ENCODE measurements at places on chromosomes 2 and 18. TPM values are rescaled to one million over a fixed set of nuclear protein-coding genes. Genes with fewer than 3 reads are reported as not detected.

DNA sequence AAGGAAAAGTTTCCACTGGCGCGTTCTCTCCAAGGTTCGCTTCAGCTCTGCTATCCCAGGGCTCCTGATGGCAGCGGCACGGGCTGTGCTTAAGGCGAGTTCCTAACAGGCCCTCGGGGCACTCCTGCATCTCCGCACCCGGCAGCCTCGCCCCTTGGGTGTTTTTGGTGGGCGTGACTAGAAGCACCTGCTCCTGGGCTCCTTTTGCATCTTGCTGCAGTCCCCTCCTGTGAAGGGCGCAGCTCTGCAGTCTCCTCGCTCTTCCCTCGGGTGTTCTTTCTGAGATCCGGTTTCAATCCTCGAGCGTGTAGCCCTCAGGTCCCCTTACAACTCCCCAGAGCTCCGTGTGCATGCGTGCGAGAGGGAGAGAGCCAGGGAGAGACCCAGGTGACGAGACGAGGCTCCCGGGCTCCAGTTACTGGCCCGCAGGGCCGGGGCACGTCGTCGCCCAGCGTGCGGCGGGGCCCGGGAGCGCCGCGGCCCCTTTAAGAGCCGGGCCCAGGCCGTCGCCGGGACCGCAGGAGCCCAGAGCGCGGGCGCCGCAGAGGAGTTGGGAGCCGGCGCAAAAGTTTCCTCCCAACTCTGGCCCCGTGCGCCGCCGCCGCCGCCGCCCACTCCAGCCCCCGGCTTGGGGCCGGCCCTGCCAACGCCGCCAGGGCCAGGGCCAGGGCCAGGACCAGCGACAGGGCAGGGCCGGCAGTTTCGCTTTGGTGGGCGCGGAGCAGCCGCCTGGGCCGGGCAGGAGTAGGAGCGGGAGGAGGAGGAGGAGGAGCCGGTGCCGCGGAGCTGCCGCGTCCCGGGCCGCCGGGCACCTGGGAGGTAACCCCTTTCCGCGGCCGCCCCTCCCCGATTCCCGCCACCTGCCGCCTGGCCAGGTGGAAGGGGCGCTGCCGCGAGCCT, at the start of gene PARD3B:
Gene PARD3B, plus strand, starts transcription at position 515 of the 900 bp plus-strand sequence. CDS start 525 bp downstream, outside the sequence.
- DNase-seq = no peak

- no peak for DNase-seq
These were observed 56.2 kb upstream of the ATP8B1 start for GRCh38 chr18:57859314-57859713.

- DNase-seq = no peak
These were observed 230.2 kb downstream of the ATAD2B start for GRCh38 chr2:23696752-23697045.

The GMPPA gene
- 46.7 TPM for total RNA-seq

The IL1R2 gene
- 4.1 TPM for total RNA-seq

GRCh38 chr2:203893401-203893800, 25.8 kb downstream of the CTLA4 start:
- no peak for DNase-seq

The ZDBF2 gene
- 5.2 TPM for total RNA-seq

The SLC14A1 gene
- 0.24 TPM for total RNA-seq

DNA sequence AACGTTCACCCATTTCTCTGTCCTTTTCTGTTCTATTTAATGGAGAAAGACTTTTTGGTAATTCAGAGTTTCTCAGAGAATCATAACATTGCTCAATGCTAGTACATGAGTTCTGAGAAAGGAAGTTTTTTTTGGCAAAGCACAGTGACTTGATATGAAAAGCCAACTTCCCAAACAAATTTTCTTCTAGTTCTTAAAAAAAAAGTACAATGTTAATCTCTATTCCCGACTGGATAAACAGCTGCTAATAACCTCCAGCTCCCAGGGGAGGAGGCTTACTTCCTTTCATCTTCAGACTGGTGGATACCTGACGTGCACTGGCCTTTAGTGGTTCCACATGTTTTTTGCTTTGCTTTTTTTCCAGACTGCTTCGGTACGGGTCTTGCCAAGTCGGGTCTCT, 284.6 kb upstream of the CCDC68 start:
- no peak for DNase-seq

The CNTNAP5 gene
- not detected for total RNA-seq

The NCKAP1 gene
- total RNA-seq = 13.0 TPM

The OR6B2 gene
- total RNA-seq = not detected
